EH (cell line): ENCODE measurements at places on chromosomes 3 and 15.

DNA sequence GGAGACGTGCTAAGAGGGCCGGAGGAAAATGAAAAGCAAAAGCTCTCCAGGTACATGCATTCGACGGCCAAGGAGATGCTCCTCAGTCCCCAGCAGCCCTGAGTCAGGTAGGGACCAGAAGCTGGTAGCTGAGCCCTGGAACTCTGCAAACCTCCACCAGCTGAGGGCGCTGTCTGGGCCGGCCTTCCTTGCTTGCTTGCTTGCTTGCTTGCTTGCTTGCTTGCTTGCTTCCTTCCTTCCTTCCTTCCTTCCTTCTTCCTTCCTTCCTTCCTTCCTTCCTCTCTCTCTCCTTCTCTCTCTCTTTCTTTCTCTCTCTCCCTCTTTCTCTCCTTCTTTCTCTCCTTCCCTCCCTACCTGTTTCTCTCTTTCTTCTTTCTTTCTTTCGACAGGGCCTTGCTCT lies 94.6 kb upstream of the RASGRF1 start:
- DNase-seq, result no peak

- DNase-seq, result peak; percentile 17
Measured at GRCh38 chr3:46276497-46277099, 34.3 kb downstream of the CCR3 start.

- DNase-seq, result peak; percentile 13
Measured at GRCh38 chr3:9676785-9677184, 26.8 kb upstream of the CPNE9 start.

- no peak for DNase-seq
Measured at GRCh38 chr3:183340222-183340621, 87.2 kb downstream of the B3GNT5 start.

DNA sequence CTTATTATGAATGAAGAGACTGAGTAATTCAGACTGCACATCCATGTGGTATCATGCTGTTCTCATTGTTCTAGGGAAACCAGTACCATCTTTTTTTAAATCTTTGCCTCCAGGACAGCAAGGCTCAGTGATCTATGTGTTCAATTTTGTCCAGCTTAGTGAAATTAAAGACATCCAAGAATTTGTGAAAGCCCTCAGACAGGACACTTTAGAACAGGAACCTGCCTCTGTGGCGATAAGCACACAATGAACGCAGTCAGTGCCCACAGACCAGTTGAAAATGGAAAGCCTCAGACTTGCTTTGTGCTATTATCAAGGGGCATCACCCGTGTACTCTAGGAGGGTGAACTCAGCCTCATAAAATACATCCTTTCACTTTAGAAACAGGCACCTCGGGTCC lies 20.1 kb downstream of the EID1 start:
- DNase-seq, result no peak

- DNase-seq, result no peak
Measured at GRCh38 chr3:79027593-79027992, 740.2 kb downstream of the ROBO1 start.

- peak; percentile 54 for DNase-seq
Measured at GRCh38 chr3:51622413-51622812, 48.6 kb upstream of the TEX264 start.

GRCh38 chr15:53080484-53080883 lies 290.3 kb upstream of the ONECUT1 start:
- no peak for DNase-seq

- DNase-seq, result no peak
Measured at GRCh38 chr3:170692720-170693119, 106.8 kb upstream of the SLC7A14 start.

DNA sequence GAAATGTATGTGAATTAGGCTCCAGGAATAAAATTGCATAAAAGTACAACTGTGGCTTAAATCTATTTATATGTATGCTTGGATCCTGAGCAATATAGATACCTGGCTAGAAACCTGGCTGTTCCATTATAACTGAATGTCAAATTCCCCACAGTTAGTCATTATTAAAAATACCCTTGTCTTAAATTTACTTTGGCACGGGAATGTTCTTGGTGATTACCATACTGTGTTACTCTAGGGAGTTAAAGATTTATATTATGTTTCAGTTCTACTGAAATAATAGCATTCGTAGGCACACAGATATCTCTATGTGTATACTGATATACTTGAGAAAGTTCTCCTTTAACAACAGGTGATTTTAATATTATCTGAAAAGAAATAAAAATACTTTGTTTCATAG lies 394.1 kb downstream of the PTPRG start:
- DNase-seq, result no peak

DNA sequence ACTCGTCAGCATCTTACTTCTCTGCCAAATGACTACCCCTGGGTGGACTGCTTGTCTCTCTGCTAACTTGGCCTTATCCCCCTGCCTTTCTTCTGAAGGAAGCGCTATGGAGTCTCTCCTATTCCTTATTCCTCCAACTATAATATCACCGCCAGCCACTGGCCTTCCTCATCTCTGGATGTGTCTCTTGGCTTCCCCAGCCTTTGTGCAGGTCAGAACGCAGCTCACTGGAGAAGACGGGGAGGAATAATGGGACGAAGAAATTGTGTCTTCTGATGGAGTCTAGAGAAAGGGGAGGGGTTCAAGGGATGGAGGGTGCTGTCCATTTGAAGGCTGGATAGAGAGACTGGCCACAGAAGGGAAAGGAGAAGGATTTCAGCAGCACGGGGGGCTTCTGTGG lies 16.9 kb downstream of the ITGA11 start:
- DNase-seq, result no peak

- no peak for DNase-seq
Measured at GRCh38 chr15:63225381-63225780, 36.0 kb downstream of the RAB8B start.

DNA sequence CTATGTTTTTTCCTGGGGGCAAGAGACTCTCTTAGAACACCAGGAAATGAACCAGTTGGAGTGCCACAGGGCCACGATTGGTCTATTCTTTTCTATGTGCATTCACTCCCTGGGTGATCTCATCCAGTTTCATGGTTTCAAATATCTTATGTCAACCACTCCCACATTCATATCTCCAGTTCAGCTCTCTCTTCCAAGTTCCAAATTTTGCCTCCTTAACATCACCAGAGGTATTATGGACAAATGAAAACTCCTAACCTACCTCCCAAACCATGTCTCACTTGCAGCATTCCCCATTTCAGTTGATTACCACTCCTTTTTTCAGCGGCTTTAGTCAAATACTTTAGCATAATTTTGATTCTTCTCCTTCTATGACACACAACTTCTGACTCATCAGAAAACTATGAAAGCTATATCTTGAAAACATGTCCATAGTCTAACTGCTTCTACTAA lies 203.1 kb upstream of the SEMA6D start:
- DNase-seq, result peak; percentile 75

DNA sequence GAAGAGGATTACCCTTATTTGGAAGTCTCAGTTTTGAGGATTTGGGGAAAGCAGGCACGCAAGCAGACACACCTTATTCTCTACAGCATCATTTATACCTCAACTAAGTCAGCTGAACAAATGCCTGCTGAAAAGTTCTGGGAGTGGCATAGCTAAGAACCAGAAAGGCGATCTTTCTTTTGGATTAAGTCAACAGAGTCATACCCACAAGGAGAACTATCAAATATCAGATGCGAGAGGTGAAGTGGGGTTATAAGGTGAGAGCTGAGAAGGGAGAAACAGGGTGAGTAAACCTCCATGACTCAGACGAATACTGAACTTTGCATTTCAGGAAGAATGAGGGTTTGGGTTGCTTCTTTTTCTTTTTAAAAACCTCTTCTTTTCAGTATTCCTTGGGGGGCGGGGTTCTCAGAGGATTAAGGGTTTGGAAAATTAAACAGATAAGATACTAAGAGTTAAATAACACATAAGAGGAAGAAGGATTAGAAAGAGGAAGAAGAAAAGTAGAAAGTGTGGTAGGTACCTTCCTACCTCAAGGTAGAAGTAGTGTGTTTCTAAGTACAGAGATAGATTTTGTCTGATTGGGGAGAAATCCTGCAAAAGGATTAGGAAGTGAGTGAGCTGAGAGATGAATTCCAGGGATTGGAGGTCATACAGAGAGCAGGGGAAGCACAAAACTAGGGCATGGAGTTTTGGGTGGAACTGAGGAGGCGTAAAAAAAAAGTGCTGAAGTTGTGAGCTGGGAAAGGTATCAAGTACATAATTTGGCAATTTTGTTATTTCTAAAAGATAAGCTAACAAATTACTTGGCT lies 41.3 kb upstream of the ICE2 start:
- no peak for DNase-seq

DNA sequence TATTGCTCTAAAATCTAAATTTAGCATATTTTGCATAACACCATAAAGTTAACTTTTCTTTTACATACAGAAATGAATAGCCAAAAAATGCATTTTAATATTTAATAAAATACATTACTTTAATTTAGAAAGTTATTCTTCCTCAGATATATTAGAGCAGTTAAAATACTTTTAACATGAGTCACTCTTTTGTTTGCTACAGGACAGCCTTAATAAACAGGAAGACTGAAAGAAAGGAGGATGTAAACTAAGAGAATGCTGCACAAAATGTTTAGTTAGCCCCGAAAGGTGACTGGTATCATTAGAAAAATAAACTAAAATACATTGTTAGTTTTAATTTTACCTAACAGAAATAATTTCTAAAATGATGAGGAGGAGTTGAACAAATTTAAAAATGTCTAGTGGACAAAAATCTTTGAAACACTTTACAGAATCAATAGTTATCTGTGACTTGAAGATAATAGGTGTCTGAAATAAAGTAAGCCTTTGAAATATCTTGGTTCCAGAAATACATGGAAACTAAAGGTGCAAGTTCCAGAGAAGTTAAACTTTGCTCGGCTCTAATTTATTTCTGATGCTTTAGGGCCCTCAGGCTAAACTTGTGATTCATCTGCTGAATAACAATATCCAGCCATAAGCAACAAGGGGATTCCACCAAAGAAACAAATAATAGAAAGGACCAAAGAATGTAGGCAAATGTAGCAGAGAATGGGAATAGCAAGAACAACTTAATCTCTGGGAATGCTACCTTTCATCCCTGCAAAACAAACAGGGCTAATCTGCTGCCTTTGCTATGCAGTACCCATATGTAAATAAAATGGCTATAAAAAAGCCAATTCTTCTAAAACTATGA lies 138.3 kb upstream of the UBP1 start:
- peak; percentile 74 for DNase-seq
